ENCODE measurements at places on chromosomes 13 and 19.
A peak's percentile ranks its signal among the peaks of the same experiment; 100 is the strongest.

DNA sequence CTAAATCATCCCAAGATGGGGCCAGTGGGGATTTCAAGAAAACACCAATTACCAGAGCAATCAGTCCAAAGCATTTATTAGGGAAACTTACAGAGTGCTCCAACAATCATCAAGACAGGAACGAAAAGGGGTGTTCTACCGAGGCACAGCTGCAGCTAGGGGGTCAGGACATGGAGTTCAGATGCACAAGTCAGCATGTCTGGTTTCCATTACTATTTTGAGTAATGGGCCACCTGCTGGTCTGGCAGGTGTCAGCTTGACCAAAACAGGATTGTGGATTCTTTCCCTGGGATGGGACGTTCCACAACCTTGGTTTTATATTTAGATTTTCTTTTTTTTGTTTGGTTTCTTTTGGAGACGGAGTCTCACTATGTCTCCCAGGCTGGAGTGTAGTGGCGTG is 3.9 kb upstream of the UBL5 start:
- DNase-seq = no peak

DNA sequence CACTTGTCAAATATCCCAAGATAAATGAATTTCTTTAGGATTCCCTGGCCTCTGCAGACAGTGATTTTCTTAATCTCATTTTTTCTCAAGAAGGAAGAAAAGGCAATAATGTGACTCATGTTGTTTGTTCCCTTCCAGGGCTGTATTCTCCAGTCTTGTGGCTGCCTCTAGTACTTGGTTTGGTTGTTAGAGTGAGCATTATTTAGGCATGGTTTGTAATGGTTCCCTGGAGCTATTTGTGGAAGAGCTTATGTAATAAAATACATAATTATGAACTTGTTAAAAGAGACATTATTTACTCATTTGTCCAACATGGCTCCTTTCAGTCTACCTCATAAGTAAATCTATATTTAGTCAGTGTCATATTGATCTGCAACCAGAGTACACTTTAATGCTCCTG is 270.4 kb downstream of the DCT start:
- DNase-seq = no peak

GRCh38 chr13:50422181-50423148 is 407.2 kb downstream of the KCNRG start:
- no peak for DNase-seq

DNA sequence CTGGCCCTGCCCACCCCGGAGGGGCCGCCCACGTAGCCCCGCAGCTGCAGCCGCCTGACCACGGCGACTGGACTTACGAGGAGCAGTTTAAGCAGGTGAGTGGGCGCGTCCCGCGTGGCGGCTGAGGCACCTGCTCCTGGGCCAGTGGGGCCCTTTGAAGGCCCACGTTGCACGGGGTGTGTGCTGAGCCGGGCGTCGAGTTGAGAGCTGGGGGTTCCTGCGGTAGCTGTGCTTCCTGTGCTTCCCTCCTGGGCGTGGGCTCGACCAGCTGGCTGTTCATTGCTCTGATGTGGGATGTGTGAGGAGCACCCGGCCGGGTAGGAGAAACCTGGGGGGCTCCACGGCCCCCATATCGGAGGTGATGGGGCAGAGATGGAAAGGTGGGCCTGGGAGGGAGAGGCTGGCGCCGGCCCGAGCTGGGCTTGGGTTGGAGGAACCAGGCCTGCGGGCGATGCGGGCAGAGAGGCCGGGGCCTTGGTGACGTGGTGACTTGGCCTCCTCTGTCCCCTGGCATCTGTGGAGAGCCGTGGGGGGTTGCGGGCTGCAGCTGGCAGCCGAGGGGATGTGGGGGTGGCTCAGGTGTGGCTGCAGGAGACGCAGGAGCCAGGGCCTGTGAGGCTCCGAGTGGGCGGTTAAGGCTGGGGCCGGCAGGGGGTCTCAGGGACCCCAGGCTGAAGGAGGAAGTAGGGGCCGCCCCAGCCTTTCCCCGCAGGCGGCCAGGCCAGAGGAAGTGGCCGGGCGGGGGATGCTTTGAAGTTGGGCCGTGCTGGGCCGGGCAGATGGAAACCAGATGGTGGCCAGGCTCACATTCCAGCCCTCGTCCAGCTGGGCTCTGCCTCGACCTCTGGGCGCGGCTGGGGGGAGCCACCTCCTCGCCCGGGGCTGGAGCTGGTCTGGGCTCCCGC is 7.1 kb downstream of the ARID3A start:
- peak; percentile 92 for DNase-seq

GRCh38 chr19:15438124-15438496 is 11.6 kb downstream of the WIZ start:
- no peak for DNase-seq

- no peak for DNase-seq
Measured at GRCh38 chr19:12450844-12451243, 10.0 kb upstream of the ZNF443 start.

DNA sequence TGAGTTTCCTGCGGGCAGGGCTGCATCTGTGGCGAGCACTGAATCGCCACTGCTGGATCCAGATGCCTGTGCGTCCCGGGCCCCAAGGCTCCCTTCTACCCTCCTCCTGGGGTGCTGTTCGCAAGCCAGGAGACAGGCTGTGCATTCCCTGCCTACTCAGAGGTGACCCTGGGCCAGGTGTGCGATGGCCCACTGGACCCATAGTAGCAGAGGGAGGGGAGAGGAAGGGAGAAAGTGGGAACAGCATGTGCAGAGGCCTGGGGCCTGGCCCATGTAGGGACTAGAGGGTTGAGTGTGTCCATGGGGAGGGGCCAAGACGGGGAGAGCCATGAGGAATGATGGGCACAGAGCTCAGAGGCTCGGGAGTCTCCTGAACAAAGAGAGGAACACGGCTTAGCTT is 27.3 kb downstream of the CARM1 start:
- no peak for DNase-seq

DNA sequence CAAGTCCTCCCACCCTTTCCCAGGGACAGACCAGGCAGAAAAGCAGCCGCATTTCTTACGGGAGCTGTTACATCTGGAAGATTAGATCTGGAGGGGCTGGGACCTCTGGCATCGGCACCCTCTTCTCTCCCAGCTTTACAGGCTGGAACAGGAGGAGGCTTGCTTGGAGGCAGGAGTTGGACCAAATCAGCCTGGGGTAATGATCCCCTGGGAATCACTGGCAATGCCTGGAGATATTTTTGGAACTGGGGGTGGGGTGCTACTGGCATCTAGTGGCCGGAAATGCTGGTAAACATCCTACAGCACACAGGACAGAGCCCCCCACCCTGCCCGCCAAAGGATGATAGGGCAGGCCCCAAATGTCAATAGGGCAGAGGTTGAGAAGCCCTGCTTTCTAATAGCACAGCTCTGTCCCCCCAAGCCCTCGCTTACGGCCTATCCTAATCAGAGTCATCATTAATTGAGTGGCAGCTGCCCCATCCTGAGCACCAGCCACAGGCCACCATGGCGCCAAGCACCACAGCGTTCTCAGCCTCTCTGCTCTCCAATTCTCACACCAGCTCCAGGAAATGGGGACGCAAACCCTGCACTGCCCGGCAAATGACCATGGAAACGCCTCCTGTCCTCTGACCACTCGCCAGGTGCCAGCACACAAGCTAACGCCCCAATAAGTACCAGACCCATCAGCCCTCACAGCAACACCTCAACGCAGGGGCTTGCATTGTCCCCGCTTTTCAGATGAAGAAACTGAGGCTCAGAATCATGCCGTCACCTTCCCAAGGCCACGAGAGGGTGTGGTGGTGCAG is 20.6 kb downstream of the LRRC4B start:
- DNase-seq = no peak

GRCh38 chr13:24307211-24308067 is 1.9 kb upstream of the C1QTNF9 start:
- no peak for DNase-seq

GRCh38 chr19:14441041-14441938 is 8.2 kb downstream of the PKN1 start:
- DNase-seq = no peak

GRCh38 chr19:12484011-12484370 is 625 bp downstream of the ZNF709 start:
- DNase-seq = peak; percentile 22

- DNase-seq = no peak
Measured at GRCh38 chr13:96492766-96493165, 402.9 kb downstream of the HS6ST3 start.

DNA sequence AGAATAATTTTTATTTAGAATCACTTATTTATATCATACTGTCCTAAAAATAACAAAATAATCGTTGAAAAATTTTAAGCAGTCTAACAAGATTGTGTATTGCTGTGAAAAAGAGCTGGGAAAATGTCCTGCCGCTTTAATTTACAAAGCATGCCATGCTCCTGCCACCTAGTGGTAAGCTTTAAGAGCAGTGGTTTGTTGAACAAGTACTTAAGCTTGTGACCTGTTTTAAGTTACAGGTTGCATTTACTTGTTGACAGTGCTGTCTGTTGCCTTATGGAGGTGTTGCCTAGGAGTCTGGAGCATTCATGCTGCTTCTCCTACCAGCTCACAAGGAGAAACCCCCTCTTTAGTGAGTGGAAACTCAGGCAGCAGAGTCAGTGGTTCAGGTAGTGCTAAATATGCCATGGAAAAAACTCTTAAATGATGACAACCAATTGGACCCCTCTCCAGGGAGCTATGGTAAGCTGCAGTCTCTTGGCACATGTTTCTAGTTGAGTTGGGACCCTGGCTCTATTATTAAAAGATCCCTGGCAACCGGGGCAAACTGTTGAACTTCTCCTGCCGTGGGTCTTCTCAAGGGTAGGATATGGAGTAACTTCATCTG is 68.4 kb downstream of the SPATA13 start:
- peak; percentile 85 for DNase-seq

DNA sequence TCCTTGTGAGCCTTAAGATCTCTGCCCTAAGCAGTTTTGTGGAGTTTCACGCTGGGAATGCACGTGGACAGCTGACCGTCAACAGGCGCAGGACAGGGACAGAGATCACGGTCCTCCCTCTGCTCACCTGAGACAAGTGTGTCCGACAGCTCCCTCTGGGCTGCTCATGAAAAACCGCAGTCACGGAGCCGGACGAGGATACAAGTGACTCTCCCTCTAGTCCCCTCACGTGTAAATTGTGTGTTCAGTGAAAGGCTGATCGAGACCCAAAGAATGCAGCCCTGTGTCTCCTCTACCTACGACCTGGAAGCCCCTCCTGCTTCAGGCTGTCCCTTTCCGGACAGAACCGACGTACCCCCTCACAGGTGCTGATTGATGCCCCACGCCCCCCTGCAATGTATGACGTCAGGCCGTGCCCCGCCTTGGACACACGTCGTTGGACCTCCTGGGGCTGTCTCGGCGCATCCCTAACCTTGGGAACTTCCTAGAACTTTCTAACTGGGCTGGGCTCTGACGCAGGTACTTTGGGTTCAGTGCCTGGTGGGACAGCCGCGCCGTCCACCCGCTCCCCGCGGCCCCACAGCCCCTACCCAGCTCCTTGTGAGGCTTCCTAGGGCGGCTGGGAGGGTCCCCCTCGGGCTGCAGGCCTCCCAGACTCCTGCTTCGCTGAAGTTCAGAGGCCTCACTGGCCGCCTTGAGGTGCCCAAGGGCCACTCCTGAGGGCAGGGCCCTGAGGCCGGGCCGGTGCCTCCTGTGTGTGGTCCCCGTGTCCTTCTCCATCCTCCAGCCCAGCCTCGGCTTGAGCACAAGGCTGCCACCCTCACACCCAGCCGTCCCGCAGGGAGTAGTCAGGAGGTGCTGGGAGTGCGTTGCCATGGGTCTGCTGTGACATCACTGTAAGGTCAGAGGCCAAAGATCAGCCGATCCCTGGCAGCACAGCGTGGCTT is at the start of gene C13orf46:
Gene C13orf46, minus strand, starts transcription at position 859 of the 947 bp plus-strand sequence. Its CDS starts 79 bp downstream, at position 780.
- no peak for DNase-seq

GRCh38 chr13:112693831-112694497 is 4.1 kb downstream of the ATP11A start:
- DNase-seq = peak; percentile 84

DNA sequence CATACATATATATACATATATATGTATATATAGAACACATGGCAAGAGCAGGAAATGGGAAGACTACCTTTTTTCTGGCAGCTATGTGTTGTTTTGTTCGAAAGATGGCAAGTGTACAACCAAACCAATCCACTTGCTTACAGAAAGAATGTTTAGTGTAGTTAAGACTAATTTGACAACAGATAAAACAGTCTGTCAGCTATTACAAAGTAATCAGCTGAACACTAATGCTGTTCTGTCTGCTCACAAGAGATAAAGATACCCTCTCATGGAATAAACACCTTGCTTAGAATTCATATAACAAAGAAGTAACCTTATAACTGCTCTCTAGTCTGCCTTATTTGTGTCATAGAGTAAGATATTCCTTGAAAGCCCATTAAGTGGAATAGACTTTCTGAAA is 858 bp upstream of the KCNRG start:
- no peak for DNase-seq

DNA sequence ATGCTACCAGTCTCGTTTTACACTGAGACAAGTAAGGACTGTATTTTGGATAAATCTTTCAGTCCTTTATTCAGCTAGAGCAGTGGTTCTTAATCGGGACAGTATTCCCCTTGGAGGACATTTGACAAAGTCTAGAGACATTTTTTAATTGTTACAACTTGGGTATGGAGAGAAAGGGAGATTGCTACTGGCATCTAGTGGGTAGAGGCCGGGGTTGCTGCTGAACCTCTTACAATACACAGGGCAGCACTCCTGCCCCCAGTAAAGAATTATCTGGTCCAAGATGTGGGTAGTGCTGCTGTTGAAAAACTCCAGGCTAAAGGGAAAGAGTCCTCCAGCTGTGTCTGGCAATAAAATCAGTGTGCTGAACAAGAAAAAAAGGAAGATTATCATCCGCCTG is 334.8 kb downstream of the SLC7A1 start:
- no peak for DNase-seq

- DNase-seq = no peak
Measured at GRCh38 chr13:46343279-46343994, 43.6 kb downstream of the RUBCNL start.

DNA sequence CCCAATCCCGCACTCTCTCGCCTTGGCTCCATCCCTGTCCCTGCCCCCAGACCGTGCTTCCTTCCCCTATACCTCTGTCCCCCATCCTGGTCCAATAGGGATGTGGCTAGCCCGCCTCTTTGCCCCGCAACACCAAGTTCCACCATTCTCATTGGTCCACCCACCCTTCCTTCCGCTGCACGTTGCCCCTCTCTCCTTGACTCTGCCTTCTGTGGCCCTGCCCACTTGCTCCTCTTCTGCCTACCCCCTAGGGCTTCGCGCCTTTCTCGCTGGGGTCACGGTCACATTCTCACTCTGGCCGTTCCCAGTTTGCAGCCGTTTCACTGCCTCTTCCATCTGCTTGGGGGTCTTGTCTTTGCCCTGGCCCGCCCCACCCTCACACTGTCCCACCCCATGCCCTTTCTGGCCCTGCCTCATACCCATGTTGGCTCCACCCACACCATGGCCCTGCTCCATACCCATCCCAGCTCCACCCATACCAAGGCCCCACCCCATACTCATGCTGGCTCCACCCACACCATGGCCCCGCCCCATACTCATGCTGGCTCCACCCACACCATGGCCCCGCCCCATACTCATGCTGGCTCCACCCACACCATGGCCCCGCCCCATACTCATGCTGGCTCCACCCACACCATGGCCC is 4.5 kb upstream of the ARHGAP45 start:
- no peak for DNase-seq

DNA sequence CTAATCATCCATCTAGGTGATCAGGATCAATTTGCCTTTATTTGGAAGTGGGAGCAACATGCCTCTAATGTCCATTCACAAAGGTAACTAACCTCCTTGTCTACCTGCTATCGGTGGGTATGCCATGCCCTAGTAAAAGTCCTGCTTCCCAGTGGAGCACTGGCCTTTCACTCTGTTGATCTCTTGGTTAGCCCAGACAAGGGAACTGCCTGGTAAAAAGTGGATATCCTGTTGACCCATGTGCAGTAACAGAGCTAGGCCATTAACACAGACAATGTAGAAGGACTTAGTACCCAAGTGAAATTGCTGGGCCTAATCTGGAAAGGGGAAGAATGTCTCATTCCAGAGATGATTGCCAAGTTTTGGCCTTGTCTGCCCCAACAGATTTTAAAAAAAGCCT is 171.5 kb upstream of the CSNK1A1L start:
- DNase-seq = peak; percentile 47
